ENCODE measurements at places on chromosomes 12 and 14.
A peak's percentile ranks its signal among the peaks of the same experiment; 100 is the strongest.

DNA sequence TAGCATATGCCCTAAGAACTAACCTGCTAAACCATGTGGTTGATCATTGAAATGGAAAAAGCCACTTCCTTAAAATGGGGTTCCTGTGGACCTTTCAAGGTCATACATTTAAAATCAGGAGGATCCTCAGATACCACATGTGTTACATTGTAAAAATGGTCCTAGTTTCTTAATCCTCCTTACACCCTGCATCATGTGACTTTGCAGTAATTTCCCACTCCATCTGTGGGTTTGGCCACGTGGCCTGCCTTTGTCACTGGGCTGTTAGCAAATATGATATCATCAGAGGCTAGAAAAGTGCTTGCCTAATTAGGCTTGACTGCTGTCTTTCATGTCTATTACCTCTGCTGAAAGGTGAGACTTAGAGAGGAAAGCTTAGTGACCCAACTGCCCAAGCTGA, 70.7 kb downstream of the CMKLR1 start:
- no peak for DNase-seq

GRCh38 chr12:103667125-103667524, 80.1 kb downstream of the STAB2 start:
- DNase-seq = no peak

- peak; percentile 68 for DNase-seq
These were observed 462 bp downstream of the KNTC1 start for GRCh38 chr12:122527478-122527944.

GRCh38 chr12:49876070-49876469, 27.6 kb downstream of the FAIM2 start:
- DNase-seq = no peak

GRCh38 chr12:39574785-39575497, 44.7 kb downstream of the ABCD2 start:
- DNase-seq = no peak

GRCh38 chr12:100371146-100371545, 14.3 kb downstream of the SLC17A8 start:
- no peak for DNase-seq

All from RKO (cell line).